ENCODE measurements at places on chromosomes 3 and 15.

DNA sequence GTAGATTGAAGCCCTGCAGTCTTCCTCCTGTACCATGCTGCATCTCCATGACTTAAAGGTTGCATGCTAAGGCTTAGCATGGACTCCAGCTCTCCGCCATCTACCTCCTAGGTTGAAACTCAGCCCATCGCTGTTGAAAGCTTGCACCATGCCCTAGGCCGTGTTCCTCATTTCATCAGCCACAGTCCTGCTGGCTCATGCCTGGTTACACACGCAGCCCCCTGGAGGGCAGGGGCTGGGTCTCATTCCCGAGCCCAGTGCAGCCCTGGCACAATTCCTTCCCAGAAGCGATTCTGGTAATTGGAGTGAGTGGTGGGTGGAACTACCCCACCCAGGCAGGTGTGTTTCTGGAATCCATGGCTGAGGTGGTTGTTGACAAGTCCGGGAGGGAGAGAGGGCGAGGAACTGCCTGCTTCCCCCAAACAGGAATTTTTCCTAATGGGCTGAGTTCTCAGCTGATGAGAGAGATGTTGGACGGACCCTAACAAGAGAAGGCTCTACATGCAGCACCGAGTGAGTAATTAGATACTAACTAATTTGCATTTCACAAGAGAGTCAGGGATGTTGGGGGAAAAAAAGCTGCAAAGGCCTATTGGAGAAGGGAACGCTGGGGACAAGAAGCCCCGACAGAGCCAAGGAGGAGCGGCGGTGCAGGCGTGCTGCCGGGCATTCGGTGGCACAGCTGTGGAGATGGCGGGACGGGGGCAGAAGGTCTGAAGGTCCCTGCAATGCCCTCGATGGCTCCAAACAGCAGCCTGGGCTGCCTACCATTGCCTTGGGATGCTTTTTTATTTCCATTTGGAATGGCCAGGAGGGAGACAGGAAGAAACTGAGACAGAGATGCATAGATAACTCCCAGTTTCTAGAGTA is 92.3 kb upstream of the TLE3 start:
- DNase-seq = no peak

GRCh38 chr3:155428563-155428962 is 135.1 kb upstream of the STRIT1 start:
- DNase-seq = no peak

DNA sequence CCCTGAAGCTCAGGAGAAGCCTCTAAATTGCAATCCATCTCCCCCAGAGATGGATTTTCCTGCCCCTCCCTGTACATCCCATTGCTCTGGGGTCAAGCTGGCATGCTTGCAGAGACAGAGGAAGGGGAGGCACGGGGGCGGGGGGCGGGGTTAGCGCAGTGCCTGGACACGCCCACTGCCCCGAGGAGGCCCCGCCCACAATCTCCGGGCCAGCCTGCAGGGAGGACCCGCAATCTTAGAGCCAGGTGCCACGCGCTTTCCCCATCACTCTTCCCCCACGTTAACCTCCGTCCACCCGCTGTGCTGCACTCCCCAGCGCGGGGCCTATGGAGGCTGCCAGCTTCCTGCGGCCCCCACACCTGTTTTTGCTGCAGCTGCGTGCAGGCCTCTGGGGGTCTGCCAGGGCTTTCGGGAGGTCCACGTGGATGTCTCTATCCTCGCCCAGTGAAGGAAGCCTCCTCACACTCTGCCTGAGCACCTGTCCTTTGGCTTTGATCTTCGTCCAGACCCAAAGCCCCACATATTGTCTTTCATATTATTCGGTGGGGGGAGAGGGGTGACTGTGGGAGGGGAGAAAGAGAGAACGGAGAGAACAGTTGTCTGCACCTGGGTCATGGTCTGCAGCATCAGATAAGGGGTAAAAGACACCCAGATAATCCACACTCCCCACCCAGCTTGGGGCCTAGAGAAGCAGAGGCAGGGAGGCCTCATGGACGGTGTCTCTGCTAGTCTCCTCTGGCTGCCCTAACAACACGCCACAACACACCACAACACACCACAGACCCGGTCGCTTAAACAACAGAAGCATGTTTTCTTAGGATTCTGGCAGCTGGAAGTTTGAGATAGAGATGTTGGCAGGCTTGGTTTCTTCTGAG is 118.0 kb upstream of the MEF2A start:
- DNase-seq = no peak

GRCh38 chr3:40499952-40500351 is 5.9 kb upstream of the ZNF620 start:
- DNase-seq = no peak

- DNase-seq = no peak
These were observed 23.0 kb upstream of the GATA2 start for GRCh38 chr3:128515967-128516366.

- no peak for DNase-seq
These were observed 406 bp upstream of the MPI start for GRCh38 chr15:74889390-74889882.

DNA sequence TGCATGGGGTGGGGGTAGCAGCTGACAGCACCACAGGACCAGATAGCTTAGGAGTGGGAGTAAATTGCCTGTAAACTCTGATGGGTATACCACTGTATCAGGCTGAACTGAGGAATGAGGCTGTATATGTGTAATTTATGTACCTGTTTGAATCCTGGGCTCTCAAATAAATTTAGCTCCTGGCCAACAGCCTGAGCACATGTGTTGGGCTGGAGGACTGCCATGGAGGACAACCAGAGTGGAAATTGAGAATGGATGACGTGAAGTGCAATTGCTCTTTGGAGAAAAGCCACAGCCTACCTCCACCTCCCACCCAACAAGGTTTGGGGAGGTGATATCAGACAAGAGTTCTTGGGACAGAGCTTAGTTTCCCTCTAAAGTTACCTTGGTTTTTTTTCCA is 328.6 kb upstream of the PROK2 start:
- no peak for DNase-seq

- DNase-seq = no peak
These were observed 60.5 kb downstream of the FBN1 start for GRCh38 chr15:48584812-48585563.

GRCh38 chr3:40978442-40978841 is 220.9 kb upstream of the CTNNB1 start:
- DNase-seq = no peak

GRCh38 chr3:190308154-190308553 is 14.1 kb downstream of the CLDN1 start:
- DNase-seq = no peak

- no peak for DNase-seq
These were observed 31.3 kb upstream of the GATM start for GRCh38 chr15:45409596-45409995.

DNA sequence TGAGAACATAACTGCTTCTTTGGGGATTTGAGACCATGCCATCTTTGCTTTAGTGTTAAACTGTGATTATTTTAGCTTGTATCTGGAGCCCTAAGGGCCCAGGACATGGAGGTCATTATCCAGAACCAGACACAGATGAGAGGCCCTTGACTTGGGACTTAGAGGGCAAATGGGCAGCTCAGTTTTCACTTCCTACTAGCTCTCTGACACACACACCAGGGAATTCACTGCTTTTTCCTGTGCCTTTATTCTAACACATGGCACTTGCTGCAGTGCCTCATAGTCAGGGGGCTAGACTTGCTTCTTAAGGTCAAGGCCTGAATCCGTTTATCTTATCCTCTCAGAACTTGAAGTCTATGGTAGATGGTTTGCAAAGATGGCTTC is 33.3 kb downstream of the AMOTL2 start:
- DNase-seq = no peak

- no peak for DNase-seq
These were observed 143.0 kb upstream of the GALNT15 start for GRCh38 chr3:16031434-16031833.

DNA sequence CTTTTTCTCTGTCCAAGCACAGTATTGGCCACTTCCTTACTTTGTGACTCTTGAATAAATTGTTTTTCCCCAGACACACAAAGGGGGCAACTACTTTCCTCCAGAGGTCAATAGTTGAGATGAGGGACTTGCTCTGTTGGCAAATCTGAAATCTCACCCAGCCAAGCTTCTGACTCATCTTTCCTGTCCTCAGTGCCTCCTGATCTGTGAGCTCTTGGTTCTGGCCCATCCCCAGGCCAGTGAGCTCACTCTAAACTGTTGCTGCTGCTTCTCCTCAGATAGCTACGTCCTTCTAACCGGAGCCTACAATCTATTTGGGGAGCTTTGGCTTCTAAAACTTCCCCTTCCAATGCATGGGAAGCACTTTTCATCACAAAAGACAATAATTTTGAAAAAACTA is 50.0 kb upstream of the NMD3 start:
- no peak for DNase-seq

- no peak for DNase-seq
These were observed 200.2 kb upstream of the LRRC3B start for GRCh38 chr3:26422415-26422814.

DNA sequence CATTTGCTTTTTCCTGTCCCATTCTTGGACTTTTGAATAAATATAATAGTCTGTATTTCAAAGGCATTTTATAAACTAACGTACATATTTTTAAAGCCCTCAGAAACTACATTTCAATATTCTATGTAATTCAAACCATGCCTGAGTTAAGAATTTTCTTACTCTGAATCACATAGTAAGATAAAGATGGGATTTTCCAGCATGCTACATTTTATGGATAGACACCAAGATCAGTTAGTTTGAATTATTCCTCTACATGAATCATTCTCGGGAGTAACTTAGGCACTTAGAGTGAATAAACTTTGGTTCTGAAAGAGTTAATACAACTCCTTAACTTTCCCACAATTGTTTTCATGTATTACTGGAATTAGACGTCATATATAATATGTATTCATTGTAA is 713.3 kb upstream of the CBLB start:
- no peak for DNase-seq
